ENCODE measurements at places on chromosomes 12 and 14.

GRCh38 chr12:71222436-71222835, 64.6 kb upstream of the TSPAN8 start:
- DNase-seq: no peak

GRCh38 chr14:30553311-30553989, 5.5 kb upstream of the G2E3 start:
- DNase-seq: no peak

- no peak for DNase-seq
Measured at GRCh38 chr12:102372087-102372486, 108.3 kb downstream of the IGF1 start.

DNA sequence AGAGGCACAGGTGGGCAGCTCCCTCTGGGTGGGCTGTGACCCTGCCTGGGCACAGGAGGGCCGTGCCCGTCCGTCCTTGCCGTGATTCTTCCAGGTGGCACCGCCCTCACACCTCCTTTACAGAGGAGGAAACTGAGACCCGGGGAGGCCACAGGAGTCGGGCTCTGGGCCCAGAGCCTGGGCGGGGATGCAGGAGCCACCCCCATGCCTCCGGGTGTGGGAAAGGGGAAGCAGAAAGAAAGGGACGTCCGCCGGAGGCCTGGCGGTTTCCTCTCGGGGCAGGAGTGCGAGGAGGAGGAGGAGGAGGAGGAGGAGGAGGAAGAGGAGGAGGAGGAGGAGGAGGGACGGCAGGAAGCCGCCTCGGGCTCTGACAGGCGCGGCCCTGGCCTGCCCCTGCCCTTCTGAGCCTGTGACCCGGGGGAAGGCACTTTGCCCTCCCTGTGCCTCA, 23.0 kb downstream of the SH2B3 start:
- DNase-seq: no peak

- no peak for DNase-seq
Measured at GRCh38 chr12:130669797-130670196, 46.3 kb downstream of the RIMBP2 start.

GRCh38 chr14:63833728-63834127, 19.1 kb upstream of the SYNE2 start:
- DNase-seq: no peak

DNA sequence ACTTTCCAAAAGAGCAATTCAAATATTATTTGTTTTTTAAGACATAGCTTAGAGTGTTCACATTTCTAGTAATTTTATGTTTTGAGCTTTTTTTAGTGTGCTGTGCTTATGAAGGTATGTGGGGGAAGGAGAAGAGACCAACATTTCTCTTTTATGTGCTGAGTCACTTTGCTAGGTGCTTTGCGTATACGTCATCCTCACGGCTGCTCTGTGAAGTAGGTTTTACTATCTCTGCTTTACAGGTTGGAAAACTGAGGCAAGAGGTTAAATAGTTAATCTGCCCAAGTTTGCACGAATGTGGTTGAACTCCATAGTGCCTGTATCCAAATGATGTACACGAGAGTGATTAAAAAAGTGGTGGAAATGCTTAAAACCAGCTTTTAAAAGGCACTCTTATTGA, 75.9 kb downstream of the AEBP2 start:
- no peak for DNase-seq

DNA sequence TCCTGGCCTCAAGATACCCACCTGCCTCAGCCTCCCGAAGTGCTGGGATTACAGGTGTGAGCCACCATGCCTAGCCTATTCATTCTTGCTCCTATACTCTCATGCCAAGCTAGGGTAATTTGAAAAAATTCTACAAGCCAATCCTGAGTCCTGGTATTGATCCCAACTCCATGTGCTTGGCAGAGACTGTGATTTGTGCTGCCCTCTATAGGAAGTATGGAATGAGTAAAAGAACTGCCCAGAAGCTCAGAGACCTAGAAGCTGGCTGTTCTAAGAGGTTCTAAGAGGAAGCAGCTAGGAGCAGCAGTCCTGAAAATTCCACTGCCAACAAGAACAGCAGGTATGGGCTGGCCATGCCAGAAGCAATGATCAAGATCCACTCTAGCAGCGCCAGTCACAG, 402.5 kb downstream of the PCNX1 start:
- DNase-seq: no peak

GRCh38 chr14:103374121-103374520, 11.1 kb upstream of the MARK3 start:
- DNase-seq: no peak

- no peak for DNase-seq
Measured at GRCh38 chr14:53748691-53749090, 207.9 kb downstream of the BMP4 start.

DNA sequence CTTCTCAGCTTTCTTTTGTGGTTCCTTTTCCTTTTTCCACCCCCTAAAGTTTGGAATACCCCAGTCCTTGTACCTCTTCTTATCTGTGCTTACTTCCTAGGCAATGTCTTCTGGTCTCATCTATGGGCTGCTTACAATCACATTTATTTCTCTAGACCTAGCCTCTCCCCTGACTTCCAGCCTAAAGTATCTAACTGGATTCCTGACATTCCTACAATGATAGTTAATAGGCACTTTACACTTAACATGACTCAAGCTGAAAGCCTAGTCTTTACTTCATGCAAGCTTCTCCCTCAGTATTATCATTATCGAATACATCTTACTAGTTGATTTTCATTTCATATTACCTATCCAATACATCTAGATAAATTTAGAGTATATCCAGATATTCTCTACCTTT, 21.2 kb downstream of the CLECL1 start:
- DNase-seq: no peak

- DNase-seq: no peak
Measured at GRCh38 chr14:55586411-55586810, 6.4 kb downstream of the KTN1 start.

DNA sequence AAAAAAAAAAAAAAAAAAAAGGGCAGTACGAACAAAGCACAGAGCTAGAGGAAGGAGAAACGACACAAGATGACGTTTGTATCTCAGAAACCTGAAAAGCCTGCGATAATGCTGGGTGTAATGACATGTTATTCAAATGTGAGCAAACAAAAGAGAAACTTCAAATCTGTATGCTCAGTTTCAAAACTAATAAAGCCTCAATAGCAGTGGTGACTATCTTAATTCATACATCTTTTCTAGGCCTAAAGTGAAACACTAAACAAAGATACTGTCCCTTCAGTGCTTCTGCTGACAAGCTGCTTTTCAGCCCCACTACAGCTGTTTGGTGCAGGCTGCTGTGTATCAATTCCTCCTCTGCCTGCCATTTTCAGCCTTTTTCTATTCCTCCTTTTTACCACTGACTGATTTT, 15.8 kb downstream of the ITPR2 start:
- no peak for DNase-seq

- no peak for DNase-seq
Measured at GRCh38 chr12:66600903-66601302, 78.0 kb downstream of the GRIP1 start.

DNA sequence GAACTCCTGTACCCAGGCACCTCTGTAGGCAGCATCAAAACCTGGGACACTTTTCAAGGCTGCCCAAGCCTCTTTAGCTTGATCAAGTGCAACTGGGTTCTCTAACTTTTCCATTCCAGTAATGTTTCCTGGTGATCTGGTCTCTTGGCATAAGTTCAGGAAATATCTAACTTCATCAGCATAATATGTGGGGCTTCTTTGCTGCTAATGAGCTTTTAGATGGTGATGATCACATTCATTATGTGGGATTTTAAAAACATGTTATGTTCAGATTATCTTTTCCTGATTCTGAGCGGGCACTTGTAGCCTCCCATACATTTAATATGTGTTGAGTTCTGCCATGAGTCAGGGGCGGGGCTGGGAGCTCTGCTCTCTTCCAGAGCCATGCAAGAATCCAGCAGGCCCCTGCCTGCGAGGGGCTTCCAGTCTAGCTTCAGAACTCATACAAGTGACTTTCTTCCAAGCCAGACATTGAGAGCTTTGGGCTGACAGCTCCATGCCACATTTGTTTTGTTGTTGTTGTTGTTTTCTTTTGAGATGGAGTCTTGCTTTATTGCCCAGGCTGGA, 39.5 kb upstream of the RIN3 start:
- DNase-seq: no peak
